ENCODE measurements at places on chromosomes 13 and 19. TPM values are rescaled to one million over a fixed set of nuclear protein-coding genes. Genes with fewer than 3 reads are reported as not detected.

Gene ANKRD24
- total RNA-seq, result 0.13 TPM

Gene ZNF850
- total RNA-seq, result 0.20 TPM

DNA sequence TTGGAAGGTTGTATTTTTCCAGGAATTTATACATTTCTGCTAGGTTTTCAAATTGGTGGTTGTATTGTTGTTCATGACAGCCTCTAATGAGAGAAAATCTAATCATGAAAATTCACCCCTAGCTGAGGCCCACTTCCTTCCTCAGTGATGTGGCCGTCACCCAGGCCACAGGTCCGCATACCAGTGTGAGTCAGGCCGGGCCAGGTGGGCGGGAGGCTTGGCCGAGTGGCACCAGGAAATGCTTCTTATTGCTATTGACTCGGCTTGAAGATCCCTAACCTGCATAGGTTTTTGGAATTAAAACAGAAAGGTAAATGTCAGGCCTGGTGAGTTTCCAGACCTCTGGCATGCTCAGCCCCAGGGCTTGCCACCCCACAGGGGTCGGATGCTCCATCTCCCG, 88.7 kb downstream of the SCGB2B2 start:
- no peak for DNase-seq

DNA sequence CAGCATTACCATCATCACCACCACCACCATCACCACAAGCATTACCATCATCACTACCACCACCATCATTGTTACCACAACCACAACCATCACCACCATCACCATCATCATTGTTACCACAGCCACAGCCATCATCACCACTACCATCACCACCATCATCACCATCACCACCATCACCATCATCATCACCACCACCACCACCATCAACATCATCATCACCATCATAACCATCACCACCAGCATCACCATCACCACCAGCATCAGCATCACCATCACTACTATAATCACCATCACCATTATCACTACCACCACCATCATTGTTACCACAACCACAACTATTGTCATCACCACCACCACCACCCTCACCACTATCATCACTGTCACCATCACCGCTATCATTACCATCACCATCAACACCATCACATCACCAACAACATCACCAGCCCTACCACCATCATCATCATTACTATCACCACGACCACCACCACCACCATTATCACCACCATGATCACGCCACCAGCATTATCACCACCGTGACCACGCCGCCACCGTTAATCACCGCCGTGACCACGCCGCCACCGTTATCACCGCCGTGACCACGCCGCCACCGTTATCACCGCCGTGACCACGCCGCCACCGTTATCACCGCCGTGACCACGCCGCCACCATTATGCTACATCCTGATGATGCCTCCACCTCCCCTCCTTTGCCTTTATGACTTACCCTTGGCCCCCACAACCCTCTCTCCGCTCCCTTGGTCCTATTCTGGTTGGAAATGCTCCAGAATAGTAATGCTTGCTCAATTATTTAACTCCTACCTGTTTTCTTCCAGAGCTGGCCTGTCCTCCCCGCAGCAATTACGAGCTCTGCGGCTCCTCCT, 10.0 kb upstream of the FXYD3 start:
- no peak for DNase-seq

DNA sequence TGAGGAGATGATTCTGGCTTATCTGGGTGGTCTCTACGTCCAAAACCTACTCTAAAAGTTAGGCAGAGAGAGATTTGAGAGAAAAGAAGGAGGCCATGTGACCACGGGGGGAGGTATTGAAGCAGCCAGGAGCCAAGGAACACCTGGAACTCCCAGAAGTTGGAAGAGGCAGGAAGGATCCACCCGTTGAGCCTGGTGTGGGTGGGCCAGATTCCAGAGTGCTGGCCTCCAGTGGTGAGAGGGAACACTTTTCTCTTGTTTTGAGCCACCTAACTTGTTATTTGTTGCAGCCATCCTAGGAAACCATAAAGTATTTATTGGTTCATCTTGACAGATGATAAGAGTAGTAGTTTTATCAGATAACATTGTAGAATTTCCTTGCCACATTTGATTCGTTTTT, 396.9 kb downstream of the MYO16 start:
- DNase-seq, result no peak

DNA sequence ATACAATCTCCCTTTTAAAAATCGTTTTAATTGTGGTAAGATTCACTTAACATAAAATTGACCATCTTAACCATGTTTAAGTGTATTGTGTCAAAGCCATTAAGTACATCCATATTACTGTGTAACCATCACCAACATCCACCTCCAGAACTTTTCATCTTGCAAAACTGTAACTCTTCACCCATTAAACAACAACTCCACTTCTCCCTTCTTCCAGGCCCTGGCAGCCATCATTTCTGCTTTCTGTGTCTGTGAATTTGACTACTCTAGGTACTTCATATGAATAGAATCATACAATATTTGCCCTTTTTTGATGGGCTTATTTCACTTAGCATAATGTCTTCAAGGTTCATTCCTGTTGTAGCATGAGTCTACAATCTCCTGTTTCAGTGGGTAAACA, 36.5 kb upstream of the VWA8 start:
- DNase-seq, result no peak

DNA sequence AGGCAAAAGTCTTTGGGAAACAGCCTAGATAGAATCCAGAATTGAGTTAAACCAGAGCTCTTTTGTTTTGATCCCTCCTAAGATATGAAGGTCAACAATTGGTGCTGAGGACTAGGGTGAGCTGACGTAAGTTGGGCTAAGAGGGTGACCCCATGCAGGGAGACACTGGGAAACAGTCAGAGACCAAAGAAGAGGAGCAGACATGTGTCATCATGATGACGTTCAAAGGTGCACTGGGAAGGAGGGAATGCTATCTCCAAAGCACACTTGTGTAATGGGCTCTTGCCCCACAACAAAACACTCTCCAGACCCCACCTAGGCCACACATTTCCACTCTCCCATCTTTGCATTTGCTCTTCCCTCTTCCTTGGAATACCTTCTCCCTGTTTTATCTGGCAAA, 481.4 kb downstream of the COG6 start:
- no peak for DNase-seq

- DNase-seq, result no peak
Measured at GRCh38 chr19:42344336-42344893, 19.0 kb downstream of the MEGF8 start.
